ENCODE measurements at places on chromosomes 3 and 15.

DNA sequence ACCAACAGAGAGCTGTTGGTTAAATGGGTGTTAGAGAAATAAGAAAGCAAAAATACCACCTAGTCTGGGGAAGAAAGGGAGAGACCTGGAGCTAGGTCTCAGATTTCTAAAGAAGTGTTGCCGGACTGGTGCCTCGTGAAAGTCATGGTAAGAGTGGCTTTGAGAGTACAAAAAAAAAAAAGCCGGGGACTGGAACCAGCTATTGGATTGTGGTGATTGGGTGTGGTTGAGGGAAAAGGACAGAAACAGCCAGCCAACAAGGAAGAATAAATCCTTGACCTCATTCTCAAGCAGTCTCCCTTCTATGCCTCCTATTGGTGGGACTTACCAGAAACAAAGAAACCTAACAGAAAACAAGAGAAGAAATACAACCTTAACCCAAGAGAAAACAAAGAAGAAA is 346.4 kb upstream of the KCNMB2 start:
- DNase-seq = no peak

GRCh38 chr3:71903112-71903495 is 118.2 kb upstream of the PROK2 start:
- DNase-seq = no peak

DNA sequence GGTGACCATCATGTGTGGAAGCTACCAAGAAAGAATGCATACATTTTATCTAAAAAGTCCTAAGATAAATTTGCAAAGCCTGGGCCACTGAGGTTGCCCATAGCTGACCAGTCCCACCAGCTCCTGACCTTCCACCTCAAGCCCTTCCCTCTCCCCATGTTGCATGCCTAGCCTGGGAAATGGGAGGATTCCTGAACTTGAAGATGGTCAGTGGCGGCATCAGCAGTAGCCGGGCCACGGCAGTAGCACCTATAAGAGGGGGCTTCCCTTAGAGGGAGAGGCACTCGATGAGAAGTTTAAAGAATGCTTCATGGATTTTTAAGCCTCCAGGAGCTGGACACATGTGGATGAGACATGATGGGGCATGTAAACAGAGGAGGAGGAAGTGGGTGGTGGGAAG is 172.1 kb downstream of the KLF13 start:
- no peak for DNase-seq

- DNase-seq = no peak
These were observed 4.7 kb upstream of the CORO2B start for GRCh38 chr15:68574046-68574445.

- DNase-seq = no peak
These were observed 68.1 kb upstream of the DLG1 start for GRCh38 chr3:197366301-197367044.

GRCh38 chr3:66297900-66298299 is 77.1 kb downstream of the SLC25A26 start:
- no peak for DNase-seq

GRCh38 chr3:70829092-70829491 is 516.7 kb upstream of the MDFIC2 start:
- no peak for DNase-seq

GRCh38 chr3:71428841-71429596 is 154.5 kb downstream of the FOXP1 start:
- DNase-seq = no peak

DNA sequence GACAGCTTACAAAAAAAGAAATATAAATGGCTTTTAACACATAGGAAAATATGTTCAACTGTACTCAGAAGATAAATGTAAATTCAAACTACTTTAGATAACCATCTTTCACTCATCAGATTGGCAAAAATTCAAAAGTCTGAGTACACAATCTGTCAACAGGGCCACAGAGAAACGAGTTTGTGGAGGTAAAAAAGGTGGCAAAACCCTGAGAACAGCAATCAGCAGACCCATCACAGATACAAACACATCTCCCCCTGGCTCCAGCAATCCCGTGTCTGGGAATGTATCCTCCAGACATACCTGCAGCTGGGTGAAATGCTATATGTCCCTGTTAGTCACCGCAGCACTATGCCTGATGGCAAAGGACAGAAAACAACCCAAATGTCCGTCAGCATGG is 149.5 kb downstream of the OSBPL10 start:
- no peak for DNase-seq

DNA sequence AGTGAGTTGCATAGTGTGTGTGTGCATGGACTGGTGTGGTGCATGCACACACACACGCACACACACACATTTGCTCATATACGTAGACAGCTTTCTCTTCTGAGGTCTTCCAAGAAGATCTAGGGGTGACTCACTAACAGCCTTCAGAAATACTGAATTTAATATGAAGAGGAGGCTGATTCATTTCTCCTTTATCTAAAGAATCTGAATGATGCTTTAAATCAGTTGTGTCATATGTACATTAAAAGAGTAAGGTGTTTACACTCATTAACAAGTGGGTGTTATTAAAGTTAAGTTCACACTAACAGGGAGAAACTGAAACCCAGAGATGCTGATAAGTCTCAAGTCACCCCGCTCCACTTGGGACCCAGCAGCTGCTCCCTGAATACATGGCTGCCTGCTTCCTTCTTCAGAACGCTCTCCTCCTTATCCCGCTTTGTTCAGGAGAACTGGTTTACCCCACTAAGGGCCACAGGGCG is 22.0 kb downstream of the TMPRSS7 start:
- DNase-seq = no peak

DNA sequence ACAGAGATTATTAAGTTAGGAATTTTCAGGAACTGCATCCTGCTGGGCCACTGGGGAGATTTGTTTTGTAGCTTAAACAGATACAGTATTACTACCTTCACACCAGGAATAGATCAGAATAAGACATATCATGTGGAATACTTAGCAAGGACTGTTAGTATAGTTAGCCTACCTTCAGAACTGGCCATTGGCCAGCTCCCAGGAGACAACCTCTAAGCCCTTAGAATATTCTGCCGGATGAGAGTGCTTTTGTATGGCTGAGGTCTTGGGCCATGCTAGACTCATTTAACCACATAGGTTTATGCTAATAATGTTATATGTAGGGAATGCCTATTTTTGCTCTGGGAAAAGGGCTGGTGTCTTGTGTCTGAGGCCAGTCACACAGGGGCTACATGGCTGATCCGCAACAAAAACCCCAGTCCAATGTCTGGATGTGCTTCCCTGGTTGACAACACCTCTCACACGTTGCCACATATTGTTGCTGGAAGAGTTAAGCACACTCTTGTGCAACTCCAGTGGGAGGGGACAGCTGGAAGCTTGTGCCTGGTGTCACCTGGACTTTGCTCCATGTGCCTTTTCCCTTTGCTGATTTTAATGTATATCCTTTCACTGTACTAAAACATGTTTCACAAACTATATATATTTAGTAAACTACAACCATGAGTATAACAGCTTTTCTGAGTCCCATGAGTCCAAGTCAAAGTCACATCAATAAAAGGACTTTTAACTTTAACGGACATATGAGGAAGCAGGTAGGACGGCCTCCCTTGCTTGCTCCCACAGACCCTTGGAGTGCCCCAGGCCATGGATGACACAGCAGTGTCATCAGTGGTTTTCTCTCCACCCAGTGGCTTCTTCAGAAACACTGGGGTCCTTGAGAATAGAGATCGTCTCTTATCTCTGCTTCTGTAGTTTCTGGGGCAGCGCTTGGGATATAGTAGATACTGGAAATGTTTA is 118.0 kb upstream of the C3orf80 start:
- DNase-seq = no peak

- peak; percentile 70 for DNase-seq
These were observed 33.5 kb upstream of the ACAD9 start for GRCh38 chr3:128845778-128846485.

All from stimulated activated CD4-positive, alpha-beta T cell treated with anti-CD3 and anti-CD28 coated beads, TNF-alpha, amount 100 ng/mL, for 4 hours (primary cell).